ENCODE measurements at places on chromosomes 3 and 15. TPM values are rescaled to one million over a fixed set of nuclear protein-coding genes. Genes with fewer than 3 reads are reported as not detected.

DNA sequence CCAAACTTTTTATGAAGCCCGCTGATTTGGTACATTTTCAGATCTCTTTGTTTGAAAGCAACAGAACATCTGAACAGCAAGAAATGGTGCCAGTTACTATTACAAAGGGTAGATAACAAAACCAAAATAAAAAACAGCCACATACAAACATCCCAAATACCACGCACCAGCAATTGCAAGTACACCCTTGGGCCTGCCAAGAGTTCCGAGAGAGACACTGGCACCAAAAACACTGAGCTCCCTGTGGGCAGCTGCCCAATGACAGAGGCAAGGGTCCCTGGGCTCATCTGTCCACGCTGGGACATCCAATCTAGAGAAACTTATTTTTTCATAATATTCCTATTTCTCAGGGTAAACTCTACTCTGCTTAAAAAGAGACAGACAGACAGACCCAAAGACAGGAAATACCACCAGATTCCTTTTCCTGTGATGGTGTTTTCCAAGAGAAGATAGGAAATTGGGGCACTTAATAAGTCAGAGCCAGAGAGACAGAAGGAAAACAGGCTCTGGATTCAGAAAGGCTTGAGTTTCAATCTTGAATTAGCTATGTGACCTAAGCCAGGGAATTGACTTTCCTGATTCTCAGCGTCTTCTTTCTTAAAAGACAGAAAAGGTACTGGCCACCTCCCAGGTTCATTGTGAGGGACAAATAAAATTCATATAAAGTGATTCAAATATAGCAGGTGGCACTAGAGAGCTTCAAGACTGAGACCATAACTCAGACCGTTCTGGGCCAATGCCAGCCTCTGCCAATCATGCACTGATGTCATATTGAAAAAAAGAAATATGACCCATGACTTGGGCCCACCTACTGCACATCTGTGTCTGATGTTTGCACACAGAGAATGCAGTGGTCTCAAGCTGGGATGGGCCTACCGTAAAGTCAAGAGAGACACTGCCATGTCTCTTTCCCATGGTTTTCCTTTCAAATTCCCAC, 61.3 kb downstream of the FOXP1 start:
- H3K4me3 ChIP-seq, result no peak overlapping the region
- no peak for DNase-seq
- no peaks in the 10 kb centered on the region for H3K27me3 ChIP-seq

DNA sequence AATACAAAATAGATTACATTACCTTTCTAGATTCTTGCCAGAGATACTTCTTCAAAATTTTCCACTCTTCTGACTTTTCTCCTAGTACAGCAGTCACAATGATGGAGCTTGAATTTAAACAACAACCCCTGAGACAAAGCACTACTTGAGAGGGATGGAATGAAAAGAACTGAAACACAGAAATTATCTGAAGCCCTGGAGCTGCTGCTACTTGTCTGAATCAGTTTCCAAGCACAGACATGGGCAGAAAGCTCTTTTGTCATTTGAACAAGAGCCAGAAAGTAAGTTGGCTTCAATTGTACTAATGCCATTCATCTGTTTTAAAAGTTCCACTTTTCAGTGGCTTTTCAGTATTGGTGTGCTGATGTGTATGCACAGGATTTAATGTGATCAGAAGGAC, 718.5 kb upstream of the ARPP21 start:
- DNase-seq, result no peak
- H3K36me3 ChIP-seq, result no peaks in the 10 kb centered on the region
- no peak overlapping the region for H3K4me3 ChIP-seq
- no peaks in the 10 kb centered on the region for H3K27me3 ChIP-seq
- H3K27ac ChIP-seq, result no peak overlapping the region
- H3K4me1 ChIP-seq, result no peaks in the 10 kb centered on the region

The TUSC7 gene
- total RNA-seq, result not detected

The CCR4 gene
- total RNA-seq, result 76.2 TPM

The RHCG gene
- total RNA-seq, result not detected

DNA sequence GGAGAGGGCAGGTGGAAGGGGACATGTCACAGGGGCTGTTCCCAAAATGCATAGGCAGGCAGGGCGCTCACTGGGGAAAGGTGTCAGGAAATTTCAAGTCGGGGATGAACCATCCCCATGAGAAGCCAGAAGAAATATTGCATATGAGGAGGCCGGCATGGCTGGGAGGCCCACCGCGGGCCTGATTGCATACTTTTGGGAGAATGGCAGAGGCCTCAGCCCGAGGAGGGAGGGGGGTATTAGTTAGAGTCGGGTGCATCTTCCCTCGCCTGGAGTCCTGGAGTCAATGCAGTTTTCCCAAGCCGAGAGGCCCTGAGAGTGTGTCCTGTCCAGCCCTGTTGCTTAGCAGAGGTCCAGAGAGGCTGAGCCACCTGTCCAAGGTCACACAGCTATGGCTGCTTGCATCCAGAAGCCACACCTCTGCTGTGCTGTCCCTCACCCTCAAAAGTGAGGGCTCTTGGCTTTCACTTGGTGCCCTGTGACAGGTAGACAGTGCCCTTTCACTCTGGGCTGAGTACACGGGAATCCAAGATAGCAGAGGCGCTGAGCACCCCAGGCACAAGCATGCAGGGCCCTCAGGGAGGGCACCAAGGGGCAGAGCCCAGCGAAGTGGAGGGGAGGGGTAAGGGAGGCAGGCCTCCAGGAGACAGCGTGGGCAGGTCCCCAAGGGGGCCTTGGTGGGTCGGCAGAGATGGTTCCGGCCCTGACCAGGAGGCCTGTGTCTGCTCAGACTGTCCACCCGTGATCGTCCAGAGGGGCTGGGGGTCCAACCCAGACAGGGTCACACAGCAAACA, 48.5 kb downstream of the GRIP2 start:
- H3K27ac ChIP-seq, result no peak overlapping the region
- no peak overlapping the region for H3K4me3 ChIP-seq
- H3K36me3 ChIP-seq, result peaks cover 21% of the 10 kb centered on the region
- H3K4me1 ChIP-seq, result no peaks in the 10 kb centered on the region
- H3K27me3 ChIP-seq, result no peaks in the 10 kb centered on the region

The TF gene
- 0.30 TPM for total RNA-seq

GRCh38 chr15:93362203-93362602, 273.2 kb upstream of the RGMA start:
- no peaks in the 10 kb centered on the region for H3K36me3 ChIP-seq
- no peak overlapping the region for H3K27ac ChIP-seq
- peaks cover 3% of the 10 kb centered on the region for H3K27me3 ChIP-seq
- no peak overlapping the region for H3K4me3 ChIP-seq
- no peak for DNase-seq

DNA sequence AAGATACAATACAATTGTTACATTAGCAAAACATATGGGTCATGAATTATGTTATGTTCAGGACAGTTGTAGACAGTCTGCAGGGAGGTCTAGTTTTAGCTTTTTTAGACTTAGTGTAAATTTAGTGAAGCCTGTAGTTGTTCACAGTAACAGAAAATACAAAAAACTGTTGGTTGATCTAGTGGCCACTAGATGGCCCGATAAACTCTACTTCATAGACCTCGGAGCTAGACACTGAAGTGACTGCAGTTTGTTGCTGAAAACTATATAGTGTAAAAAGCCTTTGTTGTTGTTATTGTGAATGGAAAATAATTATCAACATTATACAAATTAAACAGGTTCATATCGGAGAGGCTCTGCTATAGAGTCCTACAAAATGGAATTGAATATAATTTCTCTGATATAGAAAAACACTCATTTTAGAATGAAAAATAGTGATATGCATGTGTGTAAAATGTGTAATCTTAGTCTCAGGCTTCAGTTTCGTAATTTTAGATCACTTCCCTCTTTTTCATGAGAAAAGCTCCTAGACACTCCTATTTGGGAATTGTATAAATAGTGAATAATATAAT, 18.3 kb downstream of the MAGEL2 start:
- H3K27me3 ChIP-seq, result no peaks in the 10 kb centered on the region
- no peak for DNase-seq
- no peaks in the 10 kb centered on the region for H3K4me1 ChIP-seq
- no peaks in the 10 kb centered on the region for H3K36me3 ChIP-seq

DNA sequence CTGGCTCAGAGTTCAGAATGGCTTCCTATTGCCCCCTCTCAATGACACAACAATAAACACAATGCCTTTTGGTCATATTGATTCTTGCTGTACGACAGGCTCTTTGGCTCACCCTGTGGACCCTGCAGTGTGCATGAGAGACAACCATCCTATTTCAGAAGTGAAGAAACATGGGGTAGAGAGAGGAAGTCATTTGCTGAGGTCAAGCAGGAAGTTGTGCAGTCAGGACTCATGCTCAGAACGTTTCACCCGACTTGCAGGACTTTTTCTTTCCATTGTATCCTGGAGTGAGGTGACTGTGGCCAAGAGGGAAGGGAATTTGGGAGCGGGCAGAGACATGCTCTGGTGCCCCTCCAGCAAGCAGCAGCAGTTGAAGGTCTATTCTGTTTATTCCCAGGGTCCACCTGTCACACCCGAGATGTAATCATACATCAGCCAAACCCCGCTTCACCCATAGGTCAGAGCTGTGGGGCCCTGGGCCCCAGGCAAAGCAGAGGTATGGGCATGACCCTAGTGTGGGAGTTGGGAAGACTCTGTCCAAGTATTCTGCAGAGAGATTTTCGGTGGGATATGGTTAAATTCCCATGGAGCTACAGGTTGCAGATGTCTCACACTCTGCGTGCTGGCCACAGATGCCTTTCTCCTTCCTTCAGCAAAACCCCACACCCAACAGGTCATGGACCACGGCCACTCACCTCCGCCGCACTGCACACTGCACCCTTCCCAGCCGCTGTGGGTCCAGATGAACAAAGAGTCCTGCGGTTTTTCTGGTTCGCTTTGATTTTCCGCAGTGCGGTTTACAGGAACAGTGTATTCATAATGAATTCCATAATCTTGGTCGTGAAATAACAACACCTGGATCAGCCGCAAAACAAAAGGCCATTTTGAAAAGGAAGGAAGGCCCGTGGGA, 290.6 kb downstream of the ADAMTS17 start:
- no peak overlapping the region for H3K4me3 ChIP-seq
- H3K36me3 ChIP-seq, result no peaks in the 10 kb centered on the region
- no peak overlapping the region for H3K27ac ChIP-seq
- no peaks in the 10 kb centered on the region for H3K27me3 ChIP-seq
- no peak for DNase-seq
- H3K4me1 ChIP-seq, result no peaks in the 10 kb centered on the region

The FOXB1 gene
- total RNA-seq, result 0.19 TPM

- H3K4me1 ChIP-seq, result peaks cover under 1% of the 10 kb centered on the region
- H3K27me3 ChIP-seq, result no peaks in the 10 kb centered on the region
- DNase-seq, result no peak
- no peaks in the 10 kb centered on the region for H3K36me3 ChIP-seq
- H3K27ac ChIP-seq, result no peak overlapping the region
These were observed 61.3 kb downstream of the ZDHHC19 start for GRCh38 chr3:196149831-196150301.

DNA sequence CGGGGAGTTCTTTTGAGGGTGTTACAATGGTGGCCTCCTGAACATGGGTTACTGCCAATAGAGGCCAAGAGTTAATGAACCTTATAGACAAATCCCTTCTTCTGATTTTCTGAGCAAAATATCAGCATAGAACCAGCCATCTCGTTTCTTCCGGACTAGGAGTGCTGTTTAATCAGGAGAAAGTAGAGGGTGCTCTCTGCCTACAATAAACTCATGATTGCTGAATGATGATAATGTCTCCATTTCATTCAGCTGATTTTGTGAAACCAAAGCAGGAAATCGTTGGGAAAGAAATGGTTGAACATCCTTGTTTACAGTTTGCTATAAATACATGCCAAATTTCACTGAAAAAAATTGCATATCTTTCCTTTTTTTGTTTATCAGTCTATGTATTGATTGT, 142.8 kb upstream of the PLSCR5 start:
- no peaks in the 10 kb centered on the region for H3K27me3 ChIP-seq
- DNase-seq, result no peak
- no peaks in the 10 kb centered on the region for H3K36me3 ChIP-seq
- H3K4me1 ChIP-seq, result no peaks in the 10 kb centered on the region

The SH3GL3 gene
- total RNA-seq, result not detected

The HESX1 gene
- total RNA-seq, result not detected

The SOX2 gene
- not detected for total RNA-seq

GRCh38 chr3:162292409-162292808, 795.8 kb downstream of the OTOL1 start:
- no peaks in the 10 kb centered on the region for H3K27me3 ChIP-seq
- H3K4me1 ChIP-seq, result no peaks in the 10 kb centered on the region
- H3K36me3 ChIP-seq, result no peaks in the 10 kb centered on the region
- no peak for DNase-seq
- no peak overlapping the region for H3K4me3 ChIP-seq

DNA sequence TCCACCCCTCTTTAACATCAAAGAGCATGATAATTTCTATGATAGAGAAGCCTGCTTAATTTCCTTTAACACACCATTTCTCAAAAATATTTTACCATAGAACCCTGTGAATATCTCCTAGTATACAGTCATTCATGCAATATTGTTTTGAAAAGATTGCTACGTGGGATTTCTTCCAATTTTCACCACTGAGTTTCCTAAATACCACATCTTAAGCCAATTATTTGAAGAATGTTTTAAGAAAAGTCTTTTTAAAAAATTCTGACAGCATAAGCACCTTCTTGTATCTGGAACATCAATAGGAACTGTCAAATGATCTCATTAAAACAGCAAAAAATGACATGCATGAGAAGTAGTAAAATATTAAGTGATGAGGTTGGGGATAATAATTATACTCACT, 1126.7 kb downstream of the TUSC7 start:
- H3K36me3 ChIP-seq, result no peaks in the 10 kb centered on the region
- no peaks in the 10 kb centered on the region for H3K27me3 ChIP-seq
- H3K4me1 ChIP-seq, result no peaks in the 10 kb centered on the region
- no peak overlapping the region for H3K27ac ChIP-seq

- H3K4me1 ChIP-seq, result no peaks in the 10 kb centered on the region
- H3K36me3 ChIP-seq, result peaks cover 22% of the 10 kb centered on the region
- DNase-seq, result no peak
- H3K27me3 ChIP-seq, result no peaks in the 10 kb centered on the region
- H3K27ac ChIP-seq, result no peak overlapping the region
- H3K4me3 ChIP-seq, result no peak overlapping the region
These were observed 27.6 kb downstream of the CMC1 start for GRCh38 chr3:28268989-28269388.

DNA sequence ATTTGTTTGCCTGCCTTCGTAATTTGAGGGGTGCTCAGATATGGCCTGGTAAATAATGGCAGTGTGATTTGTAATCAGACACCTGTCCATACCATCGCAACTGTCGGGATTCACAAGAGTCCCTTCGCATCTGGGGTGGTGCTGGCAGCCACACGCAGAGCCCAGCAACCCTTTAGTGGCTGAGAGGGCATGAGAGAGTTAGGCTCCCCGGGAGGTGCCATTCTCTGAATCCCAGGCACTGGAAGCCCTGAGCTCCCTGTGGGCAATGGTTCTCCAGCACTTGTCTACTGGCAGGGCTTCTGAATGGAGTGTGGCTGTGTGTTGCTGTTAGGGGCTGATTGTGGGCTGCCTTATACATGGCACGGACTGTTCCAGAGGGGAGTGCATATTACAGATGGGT, 230.1 kb downstream of the EBLN2 start:
- no peak for DNase-seq
- no peaks in the 10 kb centered on the region for H3K36me3 ChIP-seq
- no peak overlapping the region for H3K27ac ChIP-seq
- H3K4me3 ChIP-seq, result no peak overlapping the region
- H3K27me3 ChIP-seq, result no peaks in the 10 kb centered on the region

The LYSMD2 gene
- 17.4 TPM for total RNA-seq

The VILL gene
- total RNA-seq, result 23.2 TPM
